ENCODE measurements at places on chromosomes 6 and 20.

DNA sequence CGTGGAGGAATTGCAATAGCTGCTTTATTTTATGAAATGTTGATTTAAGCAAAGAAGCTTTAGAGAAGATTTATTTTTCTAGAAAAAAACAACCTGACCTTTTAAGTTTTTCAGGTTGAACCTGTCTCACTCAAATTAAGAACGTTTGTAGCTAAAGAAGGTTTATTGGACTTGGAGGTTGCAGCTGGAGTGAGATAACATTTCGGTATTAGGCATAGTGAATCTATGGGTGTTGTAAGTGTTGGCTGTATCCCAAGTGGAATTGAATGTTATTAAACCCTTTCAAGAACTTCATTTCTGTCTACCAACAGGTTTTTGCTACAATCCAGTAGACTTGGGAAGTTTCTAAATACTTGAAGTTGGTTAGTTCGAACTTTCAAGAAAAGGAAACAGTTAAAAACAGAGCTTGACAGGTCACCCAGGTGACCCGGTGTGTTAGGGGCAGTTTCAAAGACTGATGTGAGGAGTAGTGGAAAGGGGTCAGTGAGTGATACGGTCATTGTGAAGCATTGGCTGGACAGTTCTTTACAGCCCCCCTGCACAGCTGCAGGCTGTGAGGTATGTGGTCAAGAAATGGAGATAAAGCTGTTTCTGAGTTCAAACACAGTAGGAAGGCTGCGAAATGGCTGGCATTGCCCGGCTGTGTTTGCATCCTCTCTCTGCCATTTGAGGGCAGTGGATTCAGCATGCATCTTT lies 2.4 kb upstream of the TBCC start:
- no peak for DNase-seq

DNA sequence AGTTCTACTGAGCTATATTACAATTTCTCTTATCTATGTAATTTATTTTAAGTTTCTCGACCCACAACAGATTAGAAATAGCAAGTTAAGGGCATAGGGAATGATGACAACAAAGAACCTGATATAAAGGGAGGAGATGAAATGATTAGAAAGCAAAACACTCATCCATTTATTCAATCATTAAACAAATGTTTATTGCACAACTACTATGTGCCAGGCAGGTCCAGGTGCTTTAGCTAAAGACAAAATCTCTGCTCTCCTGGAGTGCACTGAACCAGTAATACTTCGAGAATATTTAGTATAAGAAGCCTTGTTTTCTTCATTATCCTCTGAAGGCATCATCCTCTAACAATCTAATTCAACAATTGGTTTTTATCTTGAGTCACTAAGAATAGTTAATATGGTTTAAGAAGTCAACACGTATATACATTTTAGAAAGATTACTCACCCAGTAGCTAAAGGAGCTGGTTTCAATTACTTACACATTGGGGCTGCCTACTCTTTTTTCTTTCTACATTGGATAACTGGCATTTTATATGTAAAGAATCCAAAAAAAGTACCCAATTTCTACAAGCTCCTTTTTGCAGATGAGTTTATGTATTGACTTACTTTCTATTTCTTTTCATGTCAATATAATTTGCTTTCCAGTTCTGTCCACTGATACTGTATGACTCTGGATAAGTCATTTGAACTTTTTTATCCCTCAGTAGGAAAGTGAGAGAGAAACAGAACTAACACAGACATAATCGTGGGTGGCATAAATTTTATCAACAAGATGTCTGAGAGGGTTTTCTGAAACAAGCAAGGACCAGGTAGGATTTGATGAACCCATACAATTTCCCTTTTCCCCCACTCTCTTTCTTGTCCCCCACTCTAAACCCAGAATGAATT lies 312.6 kb downstream of the CLIC5 start:
- DNase-seq, result peak; percentile 87

- no peak for DNase-seq
Observed at GRCh38 chr6:44036196-44036595, 91.1 kb downstream of the MRPL14 start.

DNA sequence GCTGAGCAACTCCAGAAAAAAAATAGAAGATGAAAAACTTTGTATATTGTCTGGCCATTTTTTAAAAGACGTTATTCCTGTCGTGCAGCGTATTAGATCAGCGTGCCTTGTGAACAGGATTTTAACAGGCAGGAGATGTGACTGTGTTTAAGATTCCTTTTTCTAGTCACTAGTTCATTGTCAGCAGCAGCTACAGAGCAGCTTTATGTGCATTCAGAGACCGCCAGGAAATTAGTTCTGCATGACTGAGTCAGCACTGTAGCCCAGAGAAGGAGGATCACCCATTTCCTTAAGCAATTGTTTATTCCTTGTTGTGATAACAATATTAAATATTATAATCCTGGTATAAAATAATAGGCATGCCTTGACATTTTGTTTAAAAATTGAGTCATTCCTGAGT lies 75.4 kb upstream of the ADGRB3 start:
- DNase-seq, result peak; percentile 7

DNA sequence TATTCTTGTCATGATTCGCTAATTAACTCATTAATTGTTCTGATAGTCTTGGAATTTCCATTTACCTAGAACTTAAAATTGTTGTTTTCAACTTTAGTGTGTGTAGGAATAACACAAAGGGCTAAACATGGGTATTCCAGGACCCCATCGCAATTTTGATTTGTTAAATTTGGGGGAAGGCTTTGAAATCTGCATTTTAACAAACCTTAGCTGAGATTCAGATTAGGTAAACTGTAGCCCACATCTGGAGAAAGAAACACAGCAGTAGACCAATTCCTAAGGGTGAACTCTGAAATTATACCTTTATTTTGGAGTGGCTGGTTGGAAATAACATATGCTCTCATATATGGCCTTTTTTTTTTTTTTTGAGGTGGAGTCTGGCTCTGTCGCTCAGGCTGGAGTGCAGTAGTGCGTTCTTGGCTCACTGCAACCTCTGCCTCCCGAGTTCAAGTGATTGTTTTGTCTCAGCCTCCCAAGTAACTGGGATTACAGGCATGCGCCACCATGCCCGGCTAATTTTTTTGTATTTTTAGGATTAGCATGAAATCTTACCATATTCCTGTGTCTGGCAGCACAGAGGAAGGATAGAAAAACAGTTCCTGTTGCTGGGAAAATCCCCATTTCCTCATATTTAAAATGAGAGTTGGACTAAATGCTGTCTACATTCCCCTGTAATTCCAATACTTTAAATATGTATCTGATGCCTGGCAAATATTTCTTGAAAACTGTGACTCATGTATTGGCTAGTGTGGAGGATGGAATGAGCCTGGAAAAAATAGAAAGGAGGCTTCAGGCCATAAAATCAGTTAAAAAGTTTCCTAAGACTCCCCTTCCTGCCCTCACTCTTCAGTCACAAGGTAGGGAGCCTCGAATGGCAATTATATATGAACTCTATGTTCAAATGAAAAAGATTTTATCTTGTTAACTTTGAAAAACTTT lies 96.7 kb upstream of the FAM184A start:
- peak; percentile 41 for DNase-seq

Data from renal cortical epithelial cell (primary cell).